ENCODE measurements at places on chromosomes 4 and X. TPM values are rescaled to one million over a fixed set of nuclear protein-coding genes. Genes with fewer than 3 reads are reported as not detected.

GRCh38 chr4:145619639-145619996, 433 bp downstream of the MMAA start:
- DNase-seq: peak; percentile 62

DNA sequence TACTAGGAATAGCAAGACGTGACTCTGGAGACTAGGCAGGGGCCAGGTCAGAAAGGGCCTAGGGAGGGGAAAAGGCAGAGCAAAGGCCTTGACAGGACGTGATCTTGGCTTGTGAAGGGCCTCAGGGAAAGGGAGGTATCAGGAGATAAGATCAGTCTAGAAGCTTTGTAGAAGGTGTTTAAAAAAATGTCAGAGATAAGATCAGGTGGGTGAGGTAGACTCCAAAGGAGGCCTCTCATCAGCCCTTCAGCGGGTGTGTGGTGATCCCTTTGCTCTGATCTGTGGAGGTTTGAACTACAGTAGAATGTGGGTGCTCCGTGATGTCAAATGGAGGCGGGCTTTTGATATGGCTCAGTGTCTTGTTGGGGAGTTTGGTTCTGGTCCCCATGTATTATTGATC, 78.8 kb upstream of the PRPS1 start:
- DNase-seq: no peak

The WDR17 gene
- 5.5 TPM for total RNA-seq

DNA sequence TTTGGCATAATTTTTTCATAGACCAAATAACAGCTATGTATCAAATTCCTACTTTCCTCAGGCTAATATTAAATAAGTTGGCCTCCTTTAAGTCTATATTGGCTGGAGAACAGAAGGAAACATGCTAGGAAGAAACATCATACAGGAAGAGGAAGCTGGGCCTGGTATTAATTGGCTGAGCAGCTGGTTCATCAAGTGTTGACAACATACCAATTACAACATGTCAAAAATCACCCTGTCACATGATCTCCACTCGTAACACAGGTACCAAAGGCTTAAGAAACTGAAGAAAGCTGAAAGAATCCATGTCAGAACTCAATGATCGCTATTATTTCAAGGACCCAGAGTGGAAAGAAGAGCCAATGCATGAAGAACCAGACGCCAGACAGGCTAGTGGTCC, 10.5 kb downstream of the WDFY3 start:
- DNase-seq: no peak

DNA sequence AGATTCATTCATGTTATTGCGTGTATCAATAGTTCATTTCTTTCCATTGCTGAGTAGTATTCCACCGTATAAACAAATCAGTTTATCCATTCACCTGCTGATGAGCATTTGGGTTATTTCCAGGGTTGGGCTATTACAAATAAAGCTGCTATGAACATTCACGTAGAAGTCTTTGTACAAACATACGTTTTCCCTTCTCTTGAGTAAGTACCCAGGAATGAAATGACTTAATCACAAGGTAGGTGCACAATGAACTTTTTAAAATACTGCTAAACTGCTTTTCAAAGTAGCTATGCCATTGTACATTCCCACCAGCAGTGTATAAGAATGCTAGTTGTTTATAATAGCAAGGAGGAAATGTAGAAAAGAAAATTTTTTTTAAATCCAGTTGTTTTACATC, 35.9 kb downstream of the SYTL4 start:
- DNase-seq: no peak

- no peak for DNase-seq
Measured at GRCh38 chr4:84931274-84931673, 35.2 kb downstream of the WDFY3 start.

The TGIF2LX gene
- total RNA-seq: not detected

The CFI gene
- 21.3 TPM for total RNA-seq

- DNase-seq: no peak
Measured at GRCh38 chr4:84964995-84965552, 1.4 kb downstream of the WDFY3 start.

DNA sequence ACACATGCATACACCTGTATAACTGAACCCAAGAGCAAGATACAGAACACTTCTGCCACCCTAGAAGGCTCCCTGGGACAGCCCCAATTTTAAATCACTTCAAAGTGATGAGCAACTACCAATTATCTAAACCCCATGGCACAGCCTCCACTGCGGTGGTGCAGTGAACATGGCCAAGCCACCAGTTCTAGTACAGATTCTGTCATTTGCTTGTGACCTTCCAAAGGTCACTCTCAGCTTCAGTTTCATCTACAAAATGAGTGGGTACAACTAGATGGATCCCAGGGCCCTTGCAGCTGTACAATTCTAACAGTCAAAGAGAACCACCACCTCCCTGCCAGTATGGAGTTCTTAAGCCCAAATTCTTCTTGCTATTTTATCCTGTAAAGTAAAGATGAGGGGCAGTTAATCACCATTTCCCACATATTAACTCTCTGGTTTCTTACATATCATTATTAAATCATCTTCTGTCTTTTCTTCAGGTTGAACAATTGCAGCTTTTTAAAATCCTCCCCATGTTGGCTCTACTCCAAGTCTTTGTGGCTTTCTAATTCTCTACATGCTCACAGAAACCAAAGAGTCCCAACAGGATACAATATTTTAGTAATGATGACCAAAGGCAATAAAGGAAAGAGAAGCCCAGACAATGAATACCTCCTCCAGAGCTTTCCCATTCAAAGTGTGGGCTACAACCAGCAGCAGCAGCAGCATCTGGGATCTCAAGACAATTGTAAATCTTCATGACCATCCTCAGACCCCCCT, 39.0 kb upstream of the GPM6B start:
- DNase-seq: no peak

Measured in ureter (tissue), 1 donor.